ENCODE measurements at places on chromosomes 5 and 9.

GRCh38 chr9:94639061-94639998, at the start of gene FBP1:
FBP1 (minus strand) TSS chr9:94639518; CDS start chr9:94639310, 208 bp downstream.
- no peak for DNase-seq

- no peak for DNase-seq
These were observed 170.5 kb downstream of the NDUFS4 start for GRCh38 chr5:53730943-53731342.

DNA sequence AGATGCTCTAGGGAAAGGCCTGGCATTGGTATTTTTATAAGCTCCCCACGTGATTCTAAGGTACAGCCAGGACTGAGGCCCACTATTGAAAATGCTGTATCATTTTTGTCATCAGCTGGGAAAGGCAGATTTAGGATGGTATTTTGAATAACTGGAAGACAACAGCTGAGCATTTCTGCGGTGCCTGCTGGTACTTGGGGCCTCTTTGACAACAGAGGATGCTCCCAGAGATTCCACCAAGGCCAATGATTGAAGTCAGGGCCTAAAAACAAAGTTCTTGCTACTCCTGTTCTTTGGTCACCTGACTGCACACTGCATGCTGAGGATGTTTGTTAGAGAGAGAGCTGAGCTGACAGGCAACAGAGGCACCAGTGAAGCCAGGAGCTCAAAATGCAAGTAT, 8.1 kb downstream of the FBLL1 start:
- DNase-seq: no peak

- no peak for DNase-seq
These were observed 29.8 kb upstream of the GGTA1 start for GRCh38 chr9:121529237-121529987.

DNA sequence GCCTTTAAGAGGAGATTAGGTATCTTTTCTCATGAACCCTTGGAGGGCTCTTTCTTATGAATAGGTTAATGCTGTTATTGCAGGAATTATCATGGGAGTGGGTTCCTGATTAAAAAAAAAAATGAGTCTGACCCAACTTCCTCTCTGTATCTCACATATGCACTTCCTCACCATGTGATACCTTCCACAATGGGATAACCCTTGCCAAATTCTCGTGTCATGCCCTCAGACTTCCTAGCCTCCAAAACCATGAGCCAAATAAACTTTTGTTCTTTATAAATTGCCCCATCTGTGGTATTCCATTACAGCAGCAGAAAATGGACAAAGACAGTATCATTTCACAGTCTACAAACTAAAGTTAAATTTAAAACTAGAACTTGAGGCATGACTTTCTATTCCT, 1.0 kb downstream of the OR1B1 start:
- no peak for DNase-seq

- no peak for DNase-seq
These were observed 349.1 kb downstream of the ZNF608 start for GRCh38 chr5:124397317-124397716.

DNA sequence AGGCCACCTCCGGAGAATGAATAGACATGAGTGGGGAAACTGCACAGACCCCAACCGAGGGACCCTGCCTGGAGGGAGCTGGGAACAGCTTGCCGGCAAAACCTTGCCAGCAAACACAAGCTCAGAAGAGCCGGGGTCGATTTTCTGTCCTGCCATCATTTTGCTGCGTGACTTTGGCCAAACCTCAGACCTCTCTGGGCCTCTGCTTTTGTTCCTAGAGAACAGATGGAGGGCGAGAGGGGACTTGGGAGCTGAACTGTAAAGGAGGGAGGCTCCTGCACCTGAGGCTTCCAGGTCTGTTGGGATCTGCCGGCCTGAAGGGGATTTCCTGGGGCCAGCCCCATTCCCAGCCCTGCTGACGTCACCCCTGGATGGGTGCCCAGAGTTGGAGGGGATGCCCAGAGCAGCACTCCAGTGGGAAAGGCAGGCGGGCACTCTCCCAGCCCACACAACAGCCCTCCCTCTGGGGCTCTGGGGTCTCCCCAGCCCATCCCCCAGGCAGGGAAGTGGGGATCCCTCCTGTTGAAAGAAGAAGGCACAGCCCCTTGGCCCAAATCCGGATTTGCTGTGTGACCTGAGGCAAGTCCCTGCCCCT, 40.4 kb upstream of the SYNPO start:
- DNase-seq: peak; percentile 59

- no peak for DNase-seq
These were observed 41.7 kb downstream of the SMIM15 start for GRCh38 chr5:61120534-61120933.

DNA sequence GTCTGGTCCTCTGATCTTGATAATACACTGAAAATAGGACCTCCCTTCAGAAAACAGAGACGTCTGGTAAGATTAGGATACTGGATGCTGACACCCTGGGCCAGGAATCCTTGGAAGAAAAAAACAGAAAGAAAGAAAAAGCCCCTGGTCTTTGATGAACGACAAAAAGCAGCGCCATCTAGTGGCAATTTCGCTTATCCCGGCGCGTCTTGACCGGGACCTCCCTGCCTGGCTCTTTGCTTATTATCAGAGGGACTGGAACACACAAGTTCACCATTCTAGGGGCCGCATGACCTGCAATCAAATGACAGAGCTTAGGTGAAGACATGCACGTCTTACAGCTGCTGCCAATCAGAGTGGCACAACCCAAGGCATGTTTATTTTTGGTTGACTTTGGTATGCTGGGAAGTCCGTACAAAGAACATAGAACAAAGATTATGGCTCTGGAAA, 114.9 kb upstream of the NFIB start:
- peak; percentile 85 for DNase-seq

GRCh38 chr9:105054491-105054890, 126.5 kb upstream of the ABCA1 start:
- no peak for DNase-seq

DNA sequence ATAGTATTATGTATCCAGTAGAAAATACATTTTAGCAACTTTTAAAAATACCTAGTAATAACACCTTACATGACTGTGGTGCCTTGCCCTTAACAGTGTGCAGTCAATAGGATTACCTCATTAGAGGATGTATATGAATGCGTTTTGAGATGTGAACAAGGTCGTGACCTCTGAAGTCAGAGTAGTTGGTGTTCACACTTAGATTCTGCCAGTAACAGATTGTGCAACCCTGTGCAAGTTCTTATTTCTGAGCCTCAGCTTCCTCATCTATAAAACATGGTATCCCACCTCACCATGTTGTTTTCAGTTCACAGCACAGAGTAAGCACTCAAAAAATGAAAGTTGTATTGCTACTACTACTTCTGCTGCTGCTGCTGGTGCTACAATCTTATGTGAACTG, 347.3 kb downstream of the KDM4C start:
- DNase-seq: no peak

DNA sequence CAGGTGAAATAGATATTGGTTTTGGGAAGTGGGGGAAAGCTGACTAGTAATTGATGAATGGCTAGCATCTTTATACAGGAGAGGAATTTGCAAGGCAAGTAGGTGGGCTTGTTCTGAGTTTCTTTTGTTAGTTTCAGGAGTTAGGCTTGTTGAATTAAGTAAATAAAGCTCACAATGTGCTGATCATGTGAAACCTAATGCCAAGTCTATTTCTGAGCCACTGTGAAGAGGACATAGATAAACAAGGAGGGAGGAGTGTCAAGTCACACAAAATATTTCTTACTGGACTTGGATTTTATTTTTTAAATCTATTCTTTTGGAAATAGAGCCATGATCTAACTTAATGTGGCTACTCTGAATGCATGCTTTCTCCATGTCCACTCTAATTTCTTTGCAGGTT, 19.9 kb downstream of the GDA start:
- DNase-seq: no peak

DNA sequence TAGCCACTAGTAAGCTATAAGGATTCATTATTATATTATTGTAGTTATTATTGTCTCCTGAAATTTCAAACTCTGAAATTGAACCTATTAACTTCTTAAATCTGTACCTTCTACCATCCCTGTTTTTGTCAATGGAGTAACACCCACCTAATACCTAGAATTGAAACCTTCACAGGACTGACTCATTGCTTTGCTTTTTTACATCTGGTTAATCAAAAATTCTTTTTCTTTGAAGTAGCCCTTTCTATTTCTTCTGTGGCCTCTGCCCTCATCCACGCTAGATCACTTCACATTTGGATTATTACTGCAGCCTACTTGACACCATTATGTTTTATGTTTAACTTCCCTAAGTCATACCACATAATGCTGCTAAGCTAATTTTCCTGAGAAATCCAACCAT, 35.6 kb downstream of the RBM27 start:
- no peak for DNase-seq

- no peak for DNase-seq
These were observed 19.3 kb upstream of the ADAM19 start for GRCh38 chr5:157594675-157595459.

- DNase-seq: no peak
These were observed 6.2 kb upstream of the CERCAM start for GRCh38 chr9:128414461-128414860.

DNA sequence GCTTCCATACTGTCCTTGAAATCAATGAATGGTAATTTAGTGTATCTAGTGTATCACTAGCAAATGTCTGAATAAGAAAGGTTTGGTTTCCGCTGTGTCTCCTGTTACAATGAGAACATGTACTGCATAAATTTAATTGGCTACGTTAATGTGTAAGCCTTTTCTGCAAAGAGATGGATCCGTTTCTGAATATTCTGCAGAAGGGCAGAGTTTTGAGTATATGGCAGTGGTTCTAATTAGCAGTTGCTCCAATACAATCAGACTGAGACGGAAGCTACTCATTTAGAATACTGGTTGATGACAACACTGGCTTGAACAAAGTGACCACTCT, 555 bp upstream of the PCDHGC4 start:
- no peak for DNase-seq

DNA sequence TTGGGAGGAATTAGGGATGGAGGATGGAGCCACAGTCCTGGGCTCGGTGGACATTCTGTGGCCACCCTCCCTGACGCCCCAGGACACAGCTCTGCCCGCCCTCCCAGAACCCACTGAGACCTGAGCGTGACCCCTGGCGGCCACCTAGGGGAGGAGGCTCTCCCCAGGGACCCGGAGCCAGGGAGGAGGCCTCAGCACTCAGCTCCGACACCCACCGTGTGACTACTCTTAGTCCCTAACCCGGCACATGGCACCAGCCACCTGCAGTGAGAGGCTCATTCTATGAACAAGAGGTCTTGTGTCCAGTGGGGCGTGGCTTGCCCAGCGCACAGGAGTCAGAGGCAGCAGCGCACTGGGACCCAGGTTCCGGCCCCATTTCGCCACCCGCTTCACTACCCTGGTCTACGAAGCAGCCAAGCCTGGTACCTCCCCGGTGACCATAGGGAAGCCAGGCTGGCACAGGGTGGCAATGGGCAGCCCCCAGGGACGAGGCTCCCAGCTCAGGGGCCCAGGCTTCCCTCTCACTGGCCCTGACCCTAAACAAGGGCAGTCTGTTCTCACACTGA, 10.2 kb downstream of the SARDH start:
- DNase-seq: no peak

DNA sequence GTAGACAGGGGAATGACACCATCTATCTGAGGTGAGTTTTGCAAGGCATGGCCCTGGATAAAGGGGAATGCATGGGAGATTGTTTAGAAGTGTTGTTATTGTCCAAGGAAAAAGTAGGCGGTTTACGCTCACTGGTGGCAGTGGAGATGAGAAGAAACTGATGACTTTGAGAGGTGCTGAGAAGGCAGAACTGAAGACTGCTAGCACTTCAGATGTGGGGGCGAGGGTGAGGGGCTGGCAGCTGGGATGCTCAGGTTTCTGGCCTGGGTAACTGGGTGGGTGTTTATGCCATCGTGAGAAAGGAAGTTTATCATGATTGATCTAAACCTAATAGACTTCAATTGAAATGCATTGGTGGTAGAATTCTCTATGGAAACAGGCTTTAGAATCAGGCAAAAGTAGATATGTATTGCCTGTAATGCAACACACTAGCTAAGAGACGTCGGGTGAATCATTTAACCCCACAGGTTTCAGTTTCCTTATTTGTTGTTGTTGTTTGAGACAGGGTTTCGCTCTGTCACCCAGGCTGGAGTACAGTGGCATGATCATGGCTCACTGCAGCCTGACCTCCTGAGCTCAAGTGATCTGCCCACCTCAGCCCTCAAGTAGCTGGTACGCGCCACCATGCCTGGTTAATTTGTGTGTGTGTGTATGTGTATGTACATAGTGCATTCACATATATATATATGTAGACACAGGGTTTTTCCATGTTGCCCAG, 123.5 kb downstream of the SLC24A2 start:
- no peak for DNase-seq

- no peak for DNase-seq
These were observed 11.0 kb downstream of the TMEM268 start for GRCh38 chr9:114621975-114622609.

DNA sequence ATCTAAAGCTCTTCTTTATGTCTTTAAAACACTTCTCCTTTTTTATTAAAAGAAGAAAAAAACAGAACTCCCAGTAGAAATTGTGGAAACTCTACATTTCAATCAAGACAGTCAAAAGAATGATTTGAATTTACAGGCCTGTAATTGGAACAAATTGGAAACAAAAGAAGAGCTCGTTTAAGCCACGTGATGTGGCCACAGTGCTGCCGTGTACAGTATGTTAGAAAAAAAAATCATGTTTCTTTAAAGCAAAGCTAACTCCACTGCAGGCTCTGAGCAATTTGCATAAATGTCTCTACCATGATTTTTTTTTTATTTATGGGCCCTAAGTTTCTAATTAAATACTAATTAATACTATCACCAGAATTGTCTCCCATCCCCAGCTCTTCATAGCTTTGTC, 325.6 kb downstream of the ZSWIM6 start:
- no peak for DNase-seq

DNA sequence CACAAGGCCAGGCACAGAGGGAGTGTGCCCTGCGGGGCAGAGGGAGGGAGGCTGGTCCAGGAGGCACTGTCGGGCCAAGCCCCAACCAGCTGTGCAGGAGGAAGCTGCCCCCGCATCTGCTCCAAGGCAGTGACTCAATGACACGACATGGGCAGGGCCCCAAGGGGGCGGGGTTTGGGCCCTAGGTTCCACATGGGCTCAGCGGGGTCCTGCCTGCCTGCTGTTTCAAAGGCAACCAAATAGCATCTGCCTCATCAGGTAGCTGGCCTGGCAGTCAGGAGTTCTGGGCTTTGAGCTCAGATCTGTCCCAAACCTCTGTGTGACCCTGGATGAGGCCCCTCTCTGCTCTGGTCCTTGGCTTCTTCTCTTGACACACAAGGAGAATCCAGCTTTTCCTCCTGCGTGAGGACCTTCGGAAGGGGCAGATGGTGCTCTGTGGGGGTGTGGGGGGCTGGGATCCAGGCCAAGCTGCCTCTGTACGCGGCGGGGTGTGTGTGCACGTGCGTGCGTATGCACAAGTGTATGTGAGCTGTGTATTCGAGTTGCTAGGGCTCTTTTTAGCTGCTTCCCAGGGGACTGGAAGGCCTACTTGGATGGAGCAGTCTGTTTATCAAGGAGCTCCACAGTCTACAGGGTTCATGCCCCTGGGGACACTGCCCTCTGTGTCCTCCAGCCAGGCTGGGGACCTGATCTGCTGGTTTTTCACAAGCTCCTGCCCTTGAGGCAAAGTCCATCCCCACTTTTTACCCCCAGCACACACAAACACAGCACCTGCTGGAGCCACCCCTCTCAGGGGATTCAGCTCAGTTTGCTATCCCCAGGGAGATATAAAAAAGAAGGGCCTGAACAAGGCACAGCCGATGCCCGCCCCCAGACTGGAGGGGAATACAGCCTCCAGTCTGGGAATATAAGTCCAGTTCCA, 138.9 kb downstream of the RGS3 start:
- DNase-seq: peak; percentile 89
